ENCODE measurements at places on chromosomes 7 and 10.

DNA sequence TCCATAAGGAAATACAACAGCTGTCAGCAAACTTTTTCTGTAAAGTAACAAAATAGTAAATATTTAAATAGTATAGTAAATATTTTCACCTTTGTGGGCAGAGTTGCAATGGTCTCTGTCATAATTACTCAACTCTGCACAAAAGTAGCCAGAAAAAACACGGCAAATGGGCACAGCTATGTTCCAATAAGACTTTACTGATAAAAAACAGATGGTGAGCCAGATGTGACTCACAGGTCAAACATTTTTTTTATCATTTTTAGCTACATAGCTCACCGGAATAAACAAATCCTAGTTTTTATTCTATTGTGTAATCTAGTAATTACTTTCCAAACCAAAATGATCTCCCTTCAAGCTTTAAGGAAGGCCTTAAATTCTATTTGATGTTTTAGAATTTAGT lies 55.3 kb downstream of the NCAPG2 start:
- DNase-seq = no peak

- no peak for DNase-seq
Observed at GRCh38 chr7:11702938-11703337, 129.1 kb downstream of the THSD7A start.

DNA sequence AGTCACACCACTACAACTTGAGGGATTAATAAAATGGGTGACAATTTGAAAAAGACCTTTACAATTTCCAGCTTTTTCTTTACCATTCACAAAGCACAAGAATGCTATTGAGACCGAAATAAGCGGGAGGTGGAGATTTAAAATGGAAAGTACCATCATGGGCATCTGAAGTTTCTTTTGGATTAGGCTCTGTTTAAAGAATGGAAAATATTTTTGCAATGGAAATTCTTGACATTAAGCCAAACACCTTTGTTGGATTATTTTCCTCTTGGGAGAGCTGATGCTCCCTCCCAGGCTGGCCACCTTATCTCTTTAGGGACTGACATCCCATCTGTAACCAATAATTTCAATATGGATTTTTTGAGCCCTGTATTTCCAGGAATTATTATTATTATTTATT lies 62.5 kb downstream of the BPGM start:
- DNase-seq = no peak

- DNase-seq = no peak
Observed at GRCh38 chr7:158706273-158706704, 1.7 kb upstream of the NCAPG2 start.

GRCh38 chr7:38681882-38682281 lies 50.7 kb upstream of the AMPH start:
- no peak for DNase-seq

- peak; percentile 53 for DNase-seq
Observed at GRCh38 chr7:141702047-141702567, at the start of gene DENND11. Gene DENND11 (minus strand): TSS chr7:141702166. CDS start chr7:141702153, 13 bp downstream.

- DNase-seq = no peak
Observed at GRCh38 chr7:38186593-38187314, 8.7 kb downstream of the STARD3NL start.

Measured in CD4-positive, alpha-beta T cell treated with Interleukin-15 for 1 hour (primary cell).